ENCODE measurements at places on chromosomes 5 and 9.

DNA sequence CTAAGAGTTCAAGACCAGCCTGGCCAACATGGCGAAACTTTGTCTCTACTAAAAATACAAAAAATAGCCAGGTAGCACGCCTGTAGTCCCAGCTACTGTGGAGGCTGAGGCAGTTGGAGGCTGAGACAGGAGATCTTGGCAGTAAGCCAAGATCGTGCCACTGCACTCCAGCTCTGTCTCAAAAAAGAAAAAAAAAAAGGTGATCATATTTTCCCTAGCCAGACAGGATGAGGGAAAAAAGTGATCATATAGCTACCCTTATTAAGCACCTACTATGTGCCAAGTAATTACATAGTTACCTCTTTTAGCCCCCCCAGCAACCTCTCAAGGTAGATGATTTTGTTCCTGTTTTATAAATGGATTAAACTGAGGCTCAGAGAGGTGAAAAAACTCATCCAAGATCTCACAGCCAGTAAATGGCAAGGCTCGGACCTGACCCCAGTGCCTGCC, 18.1 kb upstream of the RPL26L1 start:
- no peak for DNase-seq

- no peak for DNase-seq
Measured at GRCh38 chr5:110625376-110625999, 101.0 kb downstream of the TMEM232 start.

GRCh38 chr9:117720555-117720954, 16.4 kb downstream of the TLR4 start:
- no peak for DNase-seq

- no peak for DNase-seq
Measured at GRCh38 chr9:32411753-32412152, 27.3 kb downstream of the ACO1 start.

- no peak for DNase-seq
Measured at GRCh38 chr9:137221506-137222111, 431 bp downstream of the RNF208 start.

- DNase-seq, result no peak
Measured at GRCh38 chr5:124733329-124733650, 13.1 kb downstream of the ZNF608 start.

GRCh38 chr9:3436629-3437420, 89.0 kb downstream of the RFX3 start:
- DNase-seq, result no peak

GRCh38 chr5:140145256-140145655, 19.5 kb downstream of the IGIP start:
- DNase-seq, result no peak

DNA sequence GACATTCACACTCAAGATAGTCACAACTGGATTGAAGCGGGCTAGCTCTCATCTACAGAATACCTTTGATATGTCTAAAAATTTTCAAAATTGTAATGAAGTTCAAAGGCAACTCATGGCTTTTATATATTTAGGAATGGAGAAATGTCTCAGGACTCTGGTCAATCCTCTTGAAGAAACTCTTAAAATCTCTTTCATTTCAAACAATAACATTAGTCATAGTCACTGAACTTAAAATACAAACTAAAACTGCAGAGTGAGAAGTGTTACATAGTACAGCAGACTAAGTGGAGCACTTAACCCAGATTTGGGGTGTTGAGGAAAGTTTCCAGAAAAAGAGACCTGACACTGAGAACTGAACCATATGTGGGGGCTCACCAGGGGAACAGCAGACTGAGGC, 20.7 kb downstream of the FANCC start:
- no peak for DNase-seq

DNA sequence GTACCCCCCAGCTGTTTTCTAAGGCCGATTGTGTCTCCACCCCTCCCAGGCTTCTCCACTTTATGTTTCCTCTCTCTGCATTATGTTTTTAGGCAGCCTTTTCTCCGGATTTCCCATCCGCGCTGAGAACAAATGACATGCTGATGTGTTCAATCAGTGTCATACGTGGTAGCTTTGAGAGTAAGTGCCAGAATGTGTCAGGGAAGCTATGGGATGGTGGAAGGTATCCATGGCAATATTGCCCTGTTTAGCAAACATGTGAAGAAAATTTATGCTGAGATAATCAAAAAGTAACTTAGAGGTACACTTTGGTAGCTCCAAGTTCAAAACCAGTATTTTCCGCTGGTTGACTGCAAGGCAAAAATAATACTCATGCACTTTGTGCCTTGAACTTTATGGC, 36.6 kb upstream of the LECT2 start:
- DNase-seq, result no peak

Measured in Ammon's horn (tissue), 1 donor.